ENCODE measurements at places on chromosomes 3 and 15. TPM values are rescaled to one million over a fixed set of nuclear protein-coding genes. Genes with fewer than 3 reads are reported as not detected.

The EXOG gene
- 23.8 TPM for total RNA-seq

The MAP6D1 gene
- 2.5 TPM for total RNA-seq

DNA sequence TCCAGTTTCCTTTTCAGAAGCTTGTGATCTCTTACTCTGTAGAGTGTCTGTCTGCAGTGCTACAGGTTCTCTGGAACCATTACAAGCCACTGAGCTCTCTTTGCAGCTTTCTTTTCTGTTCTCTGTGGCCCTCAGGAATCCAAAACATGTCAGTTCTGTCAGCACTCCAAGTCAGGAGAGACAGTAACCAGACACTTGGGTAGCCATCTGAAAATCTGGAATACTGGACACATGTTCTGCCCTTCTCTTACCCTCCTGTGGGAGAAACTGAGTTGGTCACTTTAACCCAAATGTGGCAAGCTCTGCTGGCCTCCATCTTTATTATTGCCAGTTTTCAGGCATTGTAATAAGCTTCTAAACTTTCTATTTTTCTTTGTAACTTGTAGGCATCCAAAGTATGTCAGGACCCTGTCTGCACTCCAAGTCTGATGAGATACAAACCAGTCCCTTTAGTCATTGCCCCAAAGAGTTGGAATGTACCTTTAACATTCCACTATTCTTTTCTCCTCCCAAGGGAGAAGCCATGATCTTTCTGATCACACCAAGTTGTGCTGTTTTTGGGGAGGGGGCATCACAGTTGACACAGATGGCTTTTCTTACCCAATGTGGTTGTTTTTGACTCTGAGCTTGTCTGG, 183.7 kb downstream of the DPH6 start:
- DNase-seq = no peak

- DNase-seq = no peak
Observed at GRCh38 chr3:134059035-134059601, 29.4 kb upstream of the SLCO2A1 start.

- DNase-seq = no peak
Observed at GRCh38 chr3:4711680-4711992, 218.5 kb downstream of the ITPR1 start.

Data from right cardiac atrium (tissue), 5 donors.